H9 (cell line): ENCODE measurements at places on chromosomes 5 and 9. TPM values are rescaled to one million over a fixed set of nuclear protein-coding genes. Genes with fewer than 3 reads are reported as not detected.

DNA sequence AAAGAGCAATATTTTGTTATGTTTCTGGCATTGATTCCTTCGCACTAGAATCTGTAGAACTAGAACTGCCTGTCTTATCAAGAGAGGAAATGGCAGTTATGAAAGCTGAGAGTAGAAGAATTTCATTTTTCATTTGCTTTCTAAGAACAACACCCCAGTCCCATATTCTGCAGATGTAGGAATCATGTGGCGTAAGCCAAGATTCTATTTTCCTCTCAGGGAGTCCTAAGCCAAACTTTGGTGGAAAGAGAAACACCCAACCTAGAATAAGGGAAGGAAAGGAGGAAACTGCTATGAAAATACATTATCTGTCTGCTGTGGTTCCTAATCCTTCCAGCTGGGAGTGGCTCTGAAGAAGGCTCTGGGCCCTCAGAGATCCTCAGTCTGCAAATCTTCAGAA, 1176.9 kb upstream of the C9orf72 start:
- no peak for DNase-seq

DNA sequence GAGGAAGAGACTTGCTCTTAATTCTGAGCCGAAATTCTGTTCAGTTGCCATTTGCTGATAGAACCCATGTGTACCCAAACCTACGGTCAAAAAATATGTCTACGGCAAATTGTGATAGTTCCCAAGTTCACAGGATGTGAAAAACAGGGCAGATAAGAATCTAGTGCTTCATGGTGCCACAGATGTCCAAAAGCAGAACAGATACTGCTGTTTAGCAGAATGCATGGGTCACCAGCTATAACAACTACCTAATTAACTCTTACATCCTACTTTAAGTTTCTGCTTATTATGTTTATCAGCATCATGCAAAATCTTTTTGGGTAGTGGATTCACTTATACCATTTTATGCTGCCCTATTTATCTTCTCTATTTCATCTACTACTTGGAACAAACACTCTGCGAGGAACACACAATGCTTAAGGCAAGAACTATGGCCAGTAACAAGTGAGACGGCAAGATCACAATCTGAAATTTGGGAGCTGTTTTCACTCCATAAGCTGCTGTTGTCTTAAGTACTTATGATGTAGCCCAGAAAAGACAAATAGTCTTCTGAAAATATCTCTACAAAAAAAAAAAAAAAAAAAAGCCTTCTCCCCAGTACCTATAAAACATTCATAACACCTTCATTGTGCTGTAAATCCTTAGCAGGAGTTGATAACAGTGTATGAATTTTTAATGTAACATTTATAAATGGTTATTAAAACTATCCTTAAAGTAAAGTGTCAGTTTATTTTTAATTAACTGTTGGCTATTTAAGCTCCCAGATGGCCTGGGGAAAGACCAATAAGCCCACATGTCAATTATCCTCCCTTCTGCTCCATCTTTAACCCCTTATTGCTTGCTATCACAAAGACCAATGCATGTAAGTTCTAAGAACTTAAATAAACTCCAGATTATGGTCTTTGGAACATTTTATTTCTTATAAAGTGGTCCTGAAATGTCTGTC, 232.3 kb downstream of the TLR4 start:
- no peak for DNase-seq

DNA sequence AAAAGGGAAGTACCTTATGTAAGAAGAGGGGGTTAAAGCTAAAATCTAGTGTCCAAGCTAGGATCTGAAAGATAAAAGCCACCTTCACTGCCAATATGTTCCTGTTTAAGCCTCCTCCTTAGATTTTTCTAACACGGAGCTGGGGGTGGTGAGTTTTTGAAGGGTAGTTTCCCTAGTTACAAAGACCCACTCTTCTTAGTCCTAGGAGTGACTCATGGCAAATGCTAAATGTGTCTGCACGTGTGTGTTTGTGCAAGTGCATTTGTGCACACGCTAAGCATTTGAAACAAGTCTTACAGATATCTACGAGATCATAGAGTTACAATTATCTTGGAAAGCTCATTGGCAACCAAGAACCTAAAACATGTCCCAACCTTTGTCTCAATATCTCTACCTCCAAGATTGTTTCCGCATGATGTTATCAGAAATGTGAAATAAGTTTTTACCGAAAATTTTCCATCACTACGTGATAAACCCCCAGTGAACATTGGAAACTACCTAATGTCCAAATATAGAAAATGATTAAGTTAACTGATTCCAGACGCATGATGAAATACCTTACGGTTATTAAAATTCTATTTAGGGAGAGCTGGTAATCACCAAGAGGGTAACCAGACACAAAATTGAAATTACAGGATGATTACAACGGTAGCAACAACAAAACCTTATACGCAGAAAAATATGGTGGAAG, 78.0 kb upstream of the HRH2 start:
- no peak for DNase-seq

DNA sequence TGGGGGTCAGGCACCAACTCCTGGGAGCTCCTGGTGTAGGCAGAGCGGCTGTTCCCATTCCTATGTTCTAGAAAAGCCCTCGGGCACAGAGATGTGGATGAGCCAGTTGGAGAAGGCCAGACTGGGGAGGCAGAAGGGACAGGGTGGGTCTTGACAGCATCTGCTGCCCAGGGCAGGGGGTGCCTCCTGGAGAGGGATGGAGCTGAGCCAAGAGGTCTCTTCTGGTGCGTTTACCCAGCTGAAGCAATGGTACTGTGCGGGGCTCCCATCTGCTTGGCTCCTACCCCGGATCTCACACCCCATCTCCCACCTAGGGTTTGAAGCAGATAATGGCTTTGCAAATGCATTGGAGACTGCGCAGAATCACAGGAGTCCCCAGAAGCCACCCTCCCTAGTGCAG, 41.3 kb downstream of the SHB start:
- no peak for DNase-seq

GRCh38 chr5:10800852-10801251, 39.8 kb upstream of the DAP start:
- DNase-seq: no peak

DNA sequence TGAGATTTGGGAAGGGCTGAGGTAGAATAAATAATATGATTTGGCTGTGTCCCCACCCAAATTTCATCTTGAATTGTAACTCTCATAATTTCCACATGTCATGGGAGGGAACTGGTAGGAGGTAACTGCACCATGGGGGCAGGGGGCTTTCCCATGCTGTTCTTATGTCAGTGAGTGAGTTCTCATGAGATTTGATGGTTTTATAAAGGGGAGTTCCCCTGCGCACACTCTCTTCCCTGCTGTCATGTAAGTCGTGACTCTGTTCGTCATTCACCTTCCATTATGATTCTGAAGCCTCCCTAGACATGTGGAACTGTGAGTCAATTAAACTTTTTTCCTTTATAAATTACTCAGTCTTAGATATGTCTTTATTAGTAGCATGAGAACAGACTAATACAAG, 115.5 kb upstream of the STARD4 start:
- no peak for DNase-seq

GRCh38 chr9:73093740-73094379, 57.8 kb upstream of the ANXA1 start:
- no peak for DNase-seq

GRCh38 chr5:87136096-87136495, 131.6 kb upstream of the RASA1 start:
- no peak for DNase-seq

GRCh38 chr5:150542933-150543445, 35.1 kb downstream of the NDST1 start:
- DNase-seq: no peak

DNA sequence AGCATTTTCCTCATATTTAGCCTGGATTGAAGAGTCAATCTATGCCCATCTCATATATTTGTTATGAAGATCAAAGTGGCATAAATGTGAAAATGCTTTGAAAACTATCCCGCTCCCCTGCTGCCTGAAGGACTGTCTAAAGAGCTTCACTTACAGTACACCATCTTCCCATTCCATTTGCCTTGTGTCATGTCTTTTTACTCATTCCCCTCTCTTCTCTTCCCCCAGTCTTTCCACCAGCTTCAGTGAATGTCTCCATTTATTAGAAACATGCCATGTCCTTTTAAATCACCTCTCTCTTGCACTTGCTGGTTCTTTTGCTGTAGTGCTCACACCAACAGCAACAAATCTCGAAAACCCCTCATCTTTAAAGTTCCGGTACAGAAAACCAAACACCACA, 192.7 kb upstream of the SGCD start:
- no peak for DNase-seq

GRCh38 chr9:83034587-83034986, 28.4 kb downstream of the RASEF start:
- no peak for DNase-seq

- no peak for DNase-seq
These were observed 55.0 kb downstream of the PJA2 start for GRCh38 chr5:109354761-109355160.

DNA sequence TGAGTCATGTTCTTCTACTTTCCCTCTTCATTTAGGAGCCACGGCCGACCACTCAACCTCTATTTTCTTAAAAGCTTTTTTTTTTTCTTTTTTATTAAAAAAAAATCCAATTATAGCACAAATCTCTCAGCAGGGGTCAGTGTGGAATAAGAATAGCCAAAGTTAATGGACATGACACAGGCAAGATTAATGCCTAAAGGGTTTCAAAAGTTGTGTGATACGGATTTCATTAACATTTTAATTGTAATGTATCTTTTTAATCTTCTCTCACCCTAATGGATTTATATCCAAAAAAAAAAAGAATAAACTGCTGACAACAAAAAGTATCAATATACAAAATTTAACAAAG, 5.4 kb downstream of the NACC2 start:
- DNase-seq: no peak

DNA sequence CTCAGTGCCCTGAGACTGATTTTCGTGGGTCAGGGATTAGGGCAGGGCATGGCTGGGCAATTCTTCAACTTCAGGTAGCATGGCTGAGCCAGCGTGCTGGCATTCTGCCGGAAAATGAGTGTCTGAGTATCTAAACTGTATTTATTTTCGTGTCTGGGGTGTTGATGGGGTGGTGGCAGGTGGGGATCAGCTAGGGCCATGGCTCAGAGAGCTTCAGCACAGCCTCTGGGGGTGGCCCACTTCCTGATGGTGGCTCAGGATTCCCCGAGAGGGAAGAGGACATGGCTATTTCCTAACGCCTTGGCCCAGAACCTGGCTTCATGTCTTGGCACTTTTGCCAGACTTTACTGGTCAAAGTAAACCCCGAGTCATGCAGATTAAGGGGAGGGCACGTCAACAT, 260.5 kb downstream of the GADD45G start:
- no peak for DNase-seq

GRCh38 chr5:111784491-111785181, 27.6 kb upstream of the NREP start:
- DNase-seq: no peak

GRCh38 chr5:132321109-132321721, 27.0 kb downstream of the SLC22A4 start:
- no peak for DNase-seq

DNA sequence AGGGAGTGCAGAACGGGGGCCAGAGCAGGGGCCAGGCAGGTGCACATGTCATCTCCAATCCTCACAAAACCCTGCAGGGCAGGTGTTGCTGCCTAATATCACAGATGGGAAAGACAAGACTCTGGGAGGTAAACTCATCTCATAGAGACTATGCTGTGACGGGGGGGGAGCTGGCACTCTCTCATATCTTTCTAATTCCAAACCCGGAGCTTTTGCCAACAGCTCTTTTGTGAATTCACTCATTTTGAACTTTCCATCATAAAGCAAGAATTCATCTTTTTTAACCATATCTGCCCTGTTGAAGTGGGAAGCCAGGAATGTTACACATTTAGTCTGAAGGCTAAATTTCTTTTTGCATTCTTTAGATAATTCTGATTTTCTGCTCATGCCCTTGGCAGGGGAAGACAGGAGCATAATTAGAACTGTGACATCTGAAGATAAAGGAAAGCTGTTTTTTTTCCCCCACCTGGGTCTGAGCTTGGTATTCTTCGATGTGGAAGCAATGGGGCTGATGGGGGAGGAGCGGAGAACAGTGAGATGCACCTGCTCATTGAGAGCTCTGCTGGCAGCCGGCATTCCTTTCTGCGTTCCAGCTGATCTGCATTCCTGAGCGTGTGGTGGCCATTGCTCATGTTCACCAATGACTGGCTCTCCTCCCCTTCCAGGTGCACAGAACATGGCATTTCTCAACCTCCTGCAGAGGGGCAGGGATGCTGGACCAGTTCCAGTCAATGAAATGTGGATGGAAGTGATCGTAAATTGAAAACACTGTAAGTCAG, 159.2 kb downstream of the NSG2 start:
- peak; percentile 86 for DNase-seq

DNA sequence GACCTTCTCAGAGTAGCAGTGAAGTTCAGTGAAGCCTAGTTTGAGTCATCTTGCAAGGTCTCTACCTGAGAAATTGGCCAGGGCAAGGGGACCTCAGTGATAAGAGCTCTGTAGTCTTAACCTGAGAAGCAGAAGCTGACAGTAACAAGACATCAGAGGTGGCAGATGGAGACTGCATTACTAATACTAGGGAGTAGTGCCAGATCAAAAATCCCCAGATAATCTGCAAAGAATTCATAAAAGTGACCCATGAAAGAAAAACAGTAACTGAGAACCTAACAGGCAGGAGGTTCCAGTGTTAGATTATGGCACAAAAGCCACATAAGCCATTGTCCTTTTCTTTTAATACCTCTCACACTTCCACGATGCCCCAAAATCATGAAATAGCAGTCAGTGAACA, 175.5 kb downstream of the MUSK start:
- no peak for DNase-seq

GRCh38 chr9:121627427-121627826, 24.0 kb upstream of the DAB2IP start:
- DNase-seq: no peak

GRCh38 chr9:4130166-4130565, 169.7 kb downstream of the GLIS3 start:
- DNase-seq: no peak

GRCh38 chr5:17228821-17229291, 11.4 kb downstream of the BASP1 start:
- no peak for DNase-seq

- no peak for DNase-seq
These were observed 52.2 kb downstream of the SGCD start for GRCh38 chr5:156379206-156379605.

GRCh38 chr9:99002706-99003105, 59.0 kb downstream of the COL15A1 start:
- no peak for DNase-seq

GRCh38 chr9:83430681-83431080, 107.5 kb downstream of the FRMD3 start:
- DNase-seq: no peak

Gene MTX3
- total RNA-seq: 22.3 and 24.1 TPM in 2 replicates

Gene RAB3C
- total RNA-seq: 11.5 and 16.3 TPM in 2 replicates

Gene PROB1
- 3.3 and 3.4 TPM in 2 replicates for total RNA-seq

Gene CD274
- 0.13 TPM in 1 of 2 replicates, not detected in the other for total RNA-seq

Gene DOK3
- total RNA-seq: 15.9 and 16.4 TPM in 2 replicates

Gene ATP10B
- total RNA-seq: 0.11 and 0.42 TPM in 2 replicates

Gene GABRB2
- total RNA-seq: 0.20 and 0.26 TPM in 2 replicates

Gene SLC22A5
- 3.4 and 3.9 TPM in 2 replicates for total RNA-seq

Gene RGS7BP
- total RNA-seq: 0.31 and 0.33 TPM in 2 replicates

Gene PTRH1
- 10.6 and 10.9 TPM in 2 replicates for total RNA-seq

Gene CDH10
- 0.22 and 0.31 TPM in 2 replicates for total RNA-seq

Gene IL13
- total RNA-seq: not detected in 2 replicates

Gene CAMK2A
- 0.15 and 0.33 TPM in 2 replicates for total RNA-seq

Gene ACSL6
- total RNA-seq: 1.3 and 1.6 TPM in 2 replicates

Gene ALDH7A1
- total RNA-seq: 142 and 148 TPM in 2 replicates

Gene ANXA2R
- 0.20 and 0.22 TPM in 2 replicates for total RNA-seq

Gene PAPPA
- 0.17 and 0.29 TPM in 2 replicates for total RNA-seq

Gene IRX2
- total RNA-seq: 91.6 and 94.4 TPM in 2 replicates

Gene MEIKIN
- not detected in 2 replicates for total RNA-seq
